Urinary bladder (tissue), 4 donors: ENCODE measurements at places on chromosomes 3 and 15. TPM values are rescaled to one million over a fixed set of nuclear protein-coding genes. Genes with fewer than 3 reads are reported as not detected.

The OSBPL10 gene
- total RNA-seq = 58.0 TPM

The COL6A6 gene
- 31.5 TPM for total RNA-seq

The CADM2 gene
- total RNA-seq = 2.7 TPM

The AHSG gene
- total RNA-seq = 0.26 TPM

The CCDC54 gene
- total RNA-seq = not detected

DNA sequence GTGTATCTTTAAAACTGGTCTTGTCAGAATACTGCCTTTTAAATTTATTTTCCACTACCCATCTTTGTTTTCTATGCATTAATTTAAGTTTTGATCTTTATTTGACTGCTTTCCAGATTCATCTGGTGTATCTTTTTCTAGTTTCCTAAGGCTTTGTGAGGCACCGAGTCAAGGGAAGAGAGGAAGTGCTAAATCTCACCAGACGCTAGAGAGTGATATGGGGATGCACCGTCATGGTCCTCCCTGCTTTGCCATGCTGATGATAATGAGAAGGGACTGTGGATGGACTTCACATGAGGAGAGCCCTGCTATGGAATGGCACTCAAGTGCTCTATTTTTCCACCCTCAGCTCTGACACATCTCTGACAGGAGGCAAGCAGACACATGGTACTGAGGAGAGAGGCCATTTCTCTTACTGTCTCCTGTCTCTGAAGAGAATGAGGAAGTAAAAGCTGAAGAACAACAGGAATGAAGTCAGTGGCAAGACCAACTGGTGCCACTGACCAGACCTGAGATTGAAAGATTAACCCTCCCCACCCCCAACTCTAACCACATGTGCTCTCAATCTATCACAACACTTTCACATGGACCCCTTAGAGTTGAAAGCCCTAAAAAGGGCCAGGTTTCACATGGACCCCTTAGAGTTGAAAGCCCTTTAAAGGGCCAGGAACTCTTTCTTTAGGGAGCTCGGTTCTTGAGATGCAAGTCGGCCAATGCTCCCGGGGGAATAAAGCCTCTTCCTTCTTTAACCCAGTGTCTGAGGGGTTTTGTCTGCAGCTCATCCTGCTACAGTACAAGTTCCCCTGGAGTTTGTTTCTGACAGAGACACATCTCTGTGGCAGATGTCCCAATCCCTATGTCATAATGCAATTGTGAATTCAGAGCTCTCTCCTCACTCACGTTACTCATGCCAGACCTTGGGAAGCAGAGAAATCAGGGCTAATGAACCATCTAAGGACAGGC, at the start of gene IQCF2:
Gene IQCF2, plus strand, starts transcription at position 913 of the 963 bp plus-strand sequence. CDS start 52 bp downstream, outside the sequence.
- DNase-seq = no peak

DNA sequence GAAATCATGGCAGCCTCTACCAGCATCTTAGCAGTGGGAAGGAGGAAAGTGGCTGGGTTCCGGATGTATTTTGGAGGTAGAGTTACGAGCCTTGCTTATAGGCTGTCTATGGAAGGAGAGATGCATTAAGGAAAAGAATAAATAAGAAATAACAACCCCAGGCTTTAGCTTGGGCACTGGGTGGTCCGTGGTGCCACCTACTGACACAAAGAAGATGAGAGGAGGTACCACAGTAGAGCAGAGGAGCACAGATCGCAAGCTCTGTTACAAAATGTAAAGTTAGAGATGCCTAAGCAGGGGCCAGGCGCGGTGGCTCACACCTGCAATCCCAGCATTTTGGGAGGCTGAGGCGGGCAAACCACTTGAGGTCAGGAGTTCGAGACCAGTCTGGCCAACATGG, 74.8 kb downstream of the TMEM39A start:
- no peak for DNase-seq

DNA sequence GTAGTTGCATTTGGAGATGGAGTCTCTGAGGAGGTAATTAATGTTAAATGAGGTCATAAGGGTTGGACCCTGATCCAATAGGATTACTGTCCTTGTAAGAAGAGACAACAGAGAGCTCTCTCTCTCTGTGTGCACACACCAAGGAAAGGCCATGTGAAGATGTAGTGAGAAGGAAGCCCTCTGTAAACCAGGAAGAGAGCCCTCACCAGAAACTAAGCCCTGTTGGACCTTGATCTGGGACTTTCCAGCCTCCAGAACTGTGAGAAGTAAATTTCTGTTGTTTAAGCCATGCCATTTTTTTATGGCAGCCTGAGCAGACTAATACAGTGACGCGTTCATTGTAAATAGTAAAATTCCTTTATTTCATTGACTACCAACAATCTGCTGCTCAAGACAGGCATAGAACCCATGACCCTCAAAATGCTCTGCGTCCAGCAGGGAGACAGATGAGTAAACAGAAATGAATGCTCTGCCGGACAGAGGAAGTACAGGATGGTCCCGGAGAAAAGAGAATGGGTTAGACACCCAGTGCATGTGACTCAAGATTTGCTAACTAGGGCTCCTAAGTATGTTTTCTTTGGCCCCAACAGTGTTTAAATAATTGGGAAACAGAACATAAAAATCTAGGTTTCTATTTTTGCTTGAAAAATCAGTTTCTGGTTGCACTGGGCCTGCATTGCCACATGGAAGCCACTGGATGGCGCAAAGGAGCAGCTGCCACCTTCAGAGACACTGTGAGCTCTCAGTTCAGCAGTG, 37.9 kb upstream of the TNFAIP8L3 start:
- no peak for DNase-seq

- DNase-seq = no peak
Observed at GRCh38 chr3:188006726-188007393, 147.1 kb upstream of the LPP start.

- DNase-seq = no peak
Observed at GRCh38 chr3:157175691-157176507, 16.0 kb upstream of the CCNL1 start.

DNA sequence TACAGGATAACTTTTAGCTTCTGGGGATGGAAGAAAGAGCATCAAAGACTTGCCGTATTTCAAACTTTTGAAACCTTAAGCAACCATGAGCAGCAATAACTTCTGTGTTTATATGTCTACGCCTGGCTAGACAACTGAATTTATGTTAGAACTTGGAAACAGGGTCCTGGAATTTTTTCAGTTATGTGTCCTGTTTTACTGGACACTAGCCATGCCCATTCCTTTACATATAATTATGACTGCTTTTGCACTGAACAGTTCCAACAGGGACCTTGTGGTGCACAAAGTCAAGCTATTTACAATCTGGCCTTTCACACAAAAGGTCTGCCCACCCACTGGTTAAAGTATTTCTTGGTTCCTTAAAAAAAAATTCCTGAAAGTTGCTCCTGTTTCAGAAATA, 37.1 kb downstream of the TJP1 start:
- DNase-seq = no peak

DNA sequence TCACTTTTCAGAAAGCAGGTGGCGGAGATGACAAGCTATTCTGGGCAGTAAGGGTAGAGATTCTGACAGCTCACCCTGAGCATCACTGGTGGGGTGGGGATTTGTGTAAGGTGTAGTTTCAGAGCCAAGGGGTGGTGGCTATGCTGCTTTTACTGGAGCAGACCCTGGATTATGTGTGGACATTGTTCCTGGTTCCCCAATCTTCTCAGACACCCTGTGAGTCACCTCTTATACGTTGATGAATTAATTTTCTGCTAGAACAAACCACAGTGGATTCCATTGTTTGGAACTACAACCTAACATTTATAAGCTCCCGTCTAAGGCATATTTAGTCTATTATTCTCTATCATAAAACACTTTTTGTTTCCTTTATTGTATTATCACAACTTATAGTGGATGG, 169.5 kb upstream of the COL8A1 start:
- DNase-seq = no peak

- DNase-seq = no peak
Observed at GRCh38 chr3:136437043-136437442, 186.9 kb downstream of the PCCB start.

DNA sequence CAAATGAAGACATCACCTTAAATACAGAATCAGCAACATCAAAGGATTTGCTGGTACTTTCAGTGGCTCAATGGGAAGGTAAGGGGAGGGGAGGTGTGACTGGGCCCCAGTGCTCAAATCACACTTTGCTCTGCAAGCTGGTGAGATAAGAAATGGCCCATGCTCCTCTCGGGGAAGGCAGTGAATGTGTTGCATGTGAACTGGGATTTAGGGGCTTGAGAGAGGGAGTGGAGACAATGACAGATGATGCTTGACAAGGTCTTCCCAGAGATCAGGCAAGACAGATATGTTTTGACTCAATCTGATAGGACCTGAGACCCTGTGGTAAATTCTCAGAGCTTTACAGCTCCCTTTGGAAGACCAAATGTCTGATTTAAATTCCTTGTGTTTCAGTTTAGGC, 233.0 kb upstream of the PROK2 start:
- DNase-seq = no peak

DNA sequence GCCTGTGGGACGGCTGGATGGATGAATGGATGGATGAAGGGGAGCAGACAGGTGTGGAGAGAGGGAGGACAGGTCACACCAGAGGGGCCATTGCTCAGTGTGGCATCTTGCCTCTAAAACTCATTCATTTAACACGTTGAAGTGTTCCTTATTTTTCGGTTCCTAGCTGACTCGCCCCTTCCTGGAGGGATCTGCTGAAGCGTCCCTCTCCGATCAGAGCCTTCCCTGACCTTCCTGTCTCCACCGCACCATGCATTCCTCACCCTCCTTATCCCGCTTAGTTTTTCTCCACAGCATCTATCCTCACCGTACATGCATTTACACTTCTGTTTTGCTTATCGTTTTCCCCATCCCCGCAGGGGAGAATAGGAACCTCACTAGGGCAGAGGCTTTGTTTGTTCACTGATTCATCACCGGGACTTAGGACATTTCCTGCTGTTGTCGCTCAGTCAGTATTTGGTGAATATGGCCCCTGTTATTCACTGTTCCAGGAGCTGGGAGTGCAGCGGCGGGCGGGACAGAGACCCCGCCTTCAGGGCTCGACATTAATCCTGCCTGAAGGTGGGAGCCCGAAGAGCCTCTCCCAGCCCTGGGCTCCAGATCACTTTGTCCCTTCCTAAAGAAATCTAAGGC, 32.0 kb downstream of the FOXL2 start:
- peak; percentile 40 for DNase-seq

DNA sequence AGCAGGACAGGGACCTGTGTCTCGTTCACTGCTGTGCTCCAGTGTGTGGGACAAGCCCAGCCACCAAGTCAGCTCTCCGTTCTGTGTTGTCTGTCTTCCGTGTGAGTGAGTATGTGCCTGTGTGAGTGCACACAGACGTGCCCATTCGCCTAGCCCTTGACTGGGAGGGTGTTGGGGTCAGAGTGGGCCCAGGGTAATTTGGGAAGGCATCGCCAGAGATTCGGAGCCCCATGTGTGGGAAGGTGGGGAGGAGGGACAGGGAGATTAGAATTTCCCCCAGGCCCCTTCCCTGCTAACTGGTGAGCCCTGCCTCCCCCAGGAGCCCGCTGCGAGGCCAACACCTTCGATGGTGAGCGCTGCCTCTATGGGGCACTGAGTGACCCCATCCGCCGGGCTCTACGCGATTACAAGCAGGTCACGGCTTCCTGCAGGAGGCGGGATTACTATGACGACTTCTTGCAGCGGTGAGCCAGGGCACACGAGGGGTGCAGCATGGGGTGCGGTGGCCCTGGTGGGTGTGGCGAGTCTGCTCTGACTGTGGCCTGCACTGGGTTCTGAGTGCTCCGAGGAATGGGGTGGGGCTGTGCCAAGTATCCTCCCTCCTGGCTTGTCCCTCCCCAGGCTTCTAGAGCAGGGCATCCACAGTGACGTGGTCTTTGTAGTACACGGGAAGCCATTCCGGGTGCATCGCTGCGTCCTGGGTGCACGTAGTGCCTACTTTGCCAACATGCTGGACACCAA, 3.1 kb downstream of the ABTB1 start:
- DNase-seq = no peak

- DNase-seq = peak; percentile 10
Observed at GRCh38 chr3:136142592-136142991, 53.5 kb downstream of the MSL2 start.

DNA sequence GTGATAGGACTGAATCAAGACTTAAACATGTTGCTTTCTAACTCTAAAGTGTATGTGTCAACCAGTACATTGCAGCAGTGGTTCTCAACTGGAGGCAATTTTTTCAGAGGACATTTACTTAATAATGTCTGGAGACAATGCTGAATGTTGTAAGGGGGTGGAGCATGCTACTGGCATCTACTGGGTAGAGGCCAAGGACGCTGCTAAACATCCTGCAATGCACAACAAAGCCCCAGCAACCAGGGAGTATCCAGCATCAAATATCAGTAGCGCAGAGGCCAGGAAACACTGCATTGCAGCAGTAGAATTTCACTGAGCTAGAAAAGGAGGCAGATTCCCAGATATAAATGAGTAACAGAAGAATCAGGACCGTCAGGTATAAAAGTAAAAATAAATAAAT, 79.8 kb upstream of the GRM7 start:
- no peak for DNase-seq

DNA sequence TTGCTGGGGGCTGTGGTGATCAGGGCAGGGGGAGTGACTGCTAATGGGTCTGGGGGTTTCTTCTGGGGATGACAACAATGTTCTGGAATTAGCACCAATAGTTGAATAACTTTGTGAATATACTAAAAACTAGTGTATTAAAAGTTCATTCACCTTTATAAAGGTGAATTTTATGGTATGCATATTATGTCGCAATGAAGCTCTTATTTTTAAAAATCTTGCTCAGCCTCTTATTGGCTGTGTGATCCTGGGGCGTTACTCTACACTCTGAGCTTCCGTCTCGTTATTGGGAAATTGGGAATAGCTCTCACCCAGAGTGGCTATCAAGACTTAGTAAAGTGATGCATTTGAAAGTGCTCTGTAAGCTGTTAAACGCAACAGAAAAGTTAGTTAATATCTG, 105.3 kb downstream of the SEC22A start:
- DNase-seq = no peak

DNA sequence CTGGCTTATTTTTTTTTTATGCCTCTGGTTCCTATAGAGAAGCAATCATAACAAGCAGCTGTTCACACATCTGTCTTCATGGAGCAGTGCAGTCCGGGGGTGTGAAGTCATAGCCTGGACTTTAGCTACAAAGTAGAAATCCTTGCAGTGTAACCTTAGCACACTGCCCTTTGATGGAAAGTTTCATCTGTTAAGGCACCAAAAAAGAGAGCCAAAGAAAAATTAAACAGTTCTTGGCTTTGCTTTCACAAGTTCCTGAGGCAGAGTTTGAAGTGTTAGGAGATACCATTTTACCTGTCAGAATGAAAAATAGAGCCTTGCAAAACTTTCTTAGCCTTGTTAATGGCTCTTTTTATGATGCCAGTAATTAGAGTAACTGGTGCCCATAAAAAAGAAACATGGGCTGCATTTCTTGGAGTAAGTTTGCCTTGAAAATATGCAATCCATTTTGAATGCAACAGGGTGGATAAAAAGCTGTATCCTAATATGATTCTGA, 84.1 kb downstream of the PIK3R4 start:
- no peak for DNase-seq

DNA sequence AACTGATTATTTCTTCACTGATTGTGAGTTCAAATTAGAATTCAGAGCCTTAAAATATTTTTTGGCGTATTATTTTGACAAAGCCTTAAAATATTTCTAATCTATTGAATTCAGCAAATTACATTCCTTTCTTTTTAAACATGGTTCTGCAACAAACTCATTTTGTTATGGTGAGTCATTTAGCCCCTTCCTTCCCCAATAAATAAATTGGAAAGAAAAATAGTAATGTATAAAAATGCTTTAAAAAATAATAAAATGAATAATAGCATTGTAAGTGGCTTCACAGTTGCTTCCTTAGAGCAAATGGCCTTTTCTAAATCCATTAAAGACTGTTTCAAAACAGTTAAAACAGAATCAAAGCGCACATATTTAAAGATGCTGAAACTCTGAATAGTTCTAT, 12.1 kb downstream of the CSNK1G1 start:
- no peak for DNase-seq
